A549 treated with CpdA at 1 μM for 4 hours (cell line): ENCODE measurements at places on chromosomes 7 and 10. TPM values are rescaled to one million over a fixed set of nuclear protein-coding genes. Genes with fewer than 3 reads are reported as not detected.

TMEM213 gene
- not detected in 5 replicates for total RNA-seq

RGR gene
- not detected in 5 replicates for total RNA-seq

UTF1 gene
- total RNA-seq = 0.07 to 0.16 TPM (median 0.14 TPM) in 3 of 5 replicates, not detected in the others

FBXO24 gene
- total RNA-seq = 0.14 to 0.60 TPM (median 0.35 TPM) in 5 replicates

UCMA gene
- not detected in 5 replicates for total RNA-seq

SGMS1 gene
- total RNA-seq = 20.9 to 28.0 TPM (median 25.8 TPM) in 5 replicates

CALHM1 gene
- total RNA-seq = not detected in 5 replicates

CDH23 gene
- total RNA-seq = 2.0 to 2.9 TPM (median 2.2 TPM) in 5 replicates

HOXA7 gene
- total RNA-seq = 4.8 to 6.3 TPM (median 5.5 TPM) in 5 replicates

RARRES2 gene
- not detected in 5 replicates for total RNA-seq

SLC16A12 gene
- 0.03 to 0.11 TPM in 2 of 5 replicates, not detected in the others for total RNA-seq

TMEM209 gene
- total RNA-seq = 13.9 to 18.3 TPM (median 15.6 TPM) in 5 replicates

TMEM178B gene
- 1.3 to 1.6 TPM (median 1.4 TPM) in 5 replicates for total RNA-seq

ANXA11 gene
- 143 to 205 TPM (median 201 TPM) in 5 replicates for total RNA-seq

RBP4 gene
- 5.3 to 10.7 TPM (median 7.6 TPM) in 5 replicates for total RNA-seq

OR6B1 gene
- total RNA-seq = not detected in 5 replicates

FAM237B gene
- total RNA-seq = not detected in 5 replicates
